ENCODE measurements at places on chromosomes 12 and 14.

DNA sequence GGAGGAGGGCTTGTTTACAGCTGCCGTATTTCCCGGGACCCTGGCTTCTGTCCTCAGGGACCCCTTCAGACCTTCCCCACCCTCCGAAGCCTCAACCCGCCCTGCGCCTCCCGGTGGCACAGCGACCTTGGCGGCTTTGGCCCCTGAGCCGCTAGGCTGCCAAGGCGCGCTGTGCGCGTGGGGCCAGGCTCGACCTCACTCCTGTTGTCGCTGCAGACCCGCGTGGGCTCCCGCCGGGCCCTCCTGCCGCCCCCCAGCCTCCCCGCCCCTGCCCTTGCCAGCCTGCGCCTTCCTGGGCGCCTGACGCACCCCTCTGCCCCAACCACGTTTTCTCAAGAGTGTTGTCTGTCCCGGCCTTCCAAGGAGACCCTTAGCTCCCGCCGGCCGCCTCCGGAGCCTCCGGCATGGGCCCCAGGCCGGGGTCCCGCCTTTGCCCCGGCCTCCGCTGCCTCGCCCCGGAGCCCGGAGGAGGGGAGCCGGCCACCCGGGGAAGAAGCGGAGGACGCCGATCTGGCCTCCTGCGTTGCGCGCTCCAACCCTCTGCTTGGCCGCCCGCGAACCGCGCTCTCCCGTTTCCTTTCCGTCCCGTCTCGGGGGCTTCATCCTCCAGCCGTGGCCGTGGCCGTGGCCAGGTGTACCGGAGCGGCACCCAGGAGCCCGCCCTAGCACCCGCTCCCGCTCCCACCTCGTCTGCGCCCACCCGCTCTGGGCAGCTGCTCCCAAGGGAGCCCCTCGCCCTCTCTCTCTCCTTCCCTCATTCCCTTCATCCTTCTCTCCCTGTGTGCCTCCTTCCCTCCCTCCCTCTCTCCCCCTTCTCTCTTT, 19.9 kb downstream of the PPP2R5C start:
- DNase-seq, result peak; percentile 41

DNA sequence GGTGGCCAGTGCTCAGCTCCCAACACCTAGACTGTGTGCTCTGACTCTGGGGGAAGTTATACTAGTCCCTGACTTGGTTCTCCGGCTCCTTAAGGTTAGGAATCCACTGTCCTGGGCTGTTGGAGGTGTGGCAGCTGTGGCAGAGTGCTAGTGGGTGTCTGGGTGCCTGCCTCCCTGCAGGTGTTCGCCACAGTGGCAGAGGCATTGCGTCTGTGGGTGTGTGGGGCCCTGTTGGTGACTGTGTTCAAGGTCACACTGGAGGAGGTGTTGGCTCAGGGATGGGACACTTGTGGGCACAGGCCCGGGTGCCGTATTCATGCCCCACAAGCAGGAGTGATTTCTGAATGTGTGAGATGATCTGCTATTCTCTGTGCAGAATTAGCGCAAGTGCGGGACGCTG, 467.4 kb downstream of the TMEM121 start:
- no peak for DNase-seq

DNA sequence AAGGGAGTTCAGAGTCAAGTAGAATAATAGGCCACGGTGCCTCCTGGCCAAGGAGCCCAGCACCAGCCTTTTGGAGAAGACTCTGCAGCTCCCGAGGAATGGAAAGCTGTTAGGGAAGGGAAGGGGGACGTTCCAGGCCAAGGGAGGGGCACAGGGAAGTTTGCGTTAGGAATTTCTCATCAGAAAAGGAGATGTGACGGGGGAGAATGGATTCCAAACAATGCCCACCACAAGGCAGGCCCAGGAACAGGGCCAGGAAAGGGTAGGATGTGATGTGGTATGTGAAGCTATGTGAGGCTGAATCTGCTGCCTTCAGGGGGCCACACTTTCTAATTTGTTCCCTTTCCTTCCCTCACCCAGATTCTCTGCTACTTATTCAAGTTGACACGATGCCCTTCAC, 46.0 kb downstream of the DGLUCY start:
- no peak for DNase-seq

DNA sequence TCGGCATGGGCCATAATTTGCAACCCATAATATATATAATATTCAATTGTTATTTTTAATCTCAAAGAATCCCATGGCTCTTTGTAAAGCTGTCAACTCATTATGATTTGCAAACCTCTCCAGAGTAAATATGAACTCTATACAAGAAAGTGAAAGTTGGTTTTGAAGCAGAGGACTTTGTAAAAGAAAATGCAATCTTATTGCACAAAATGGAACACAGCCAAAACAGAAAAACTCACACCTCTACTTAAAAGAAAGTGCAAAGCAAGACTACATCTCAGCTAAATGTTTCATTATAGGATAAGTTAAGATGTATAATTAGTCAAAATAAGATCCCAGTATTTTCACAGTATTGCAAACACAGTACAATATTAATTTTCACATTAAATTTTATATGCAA, 111.2 kb upstream of the FLRT2 start:
- DNase-seq, result no peak

DNA sequence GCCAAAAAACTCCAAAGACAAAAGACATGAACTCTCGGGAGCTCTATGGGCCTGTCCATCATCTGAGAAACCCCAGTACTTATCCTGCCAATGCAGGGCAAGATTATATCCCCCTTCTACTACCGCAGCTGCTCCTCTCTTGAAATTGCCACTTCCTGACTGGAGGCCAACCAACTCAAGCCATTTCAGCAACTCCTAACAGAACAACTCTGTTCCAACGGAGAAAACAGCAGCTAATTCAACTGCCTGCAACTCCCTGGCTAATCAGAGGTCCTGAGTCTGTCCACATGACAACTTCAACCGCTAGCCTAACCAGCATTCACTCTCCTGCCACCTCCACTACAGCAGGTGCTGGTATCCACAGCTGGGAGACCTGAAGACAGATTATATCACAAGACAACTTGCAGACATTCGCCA, 24.1 kb downstream of the CEP83 start:
- DNase-seq, result no peak

DNA sequence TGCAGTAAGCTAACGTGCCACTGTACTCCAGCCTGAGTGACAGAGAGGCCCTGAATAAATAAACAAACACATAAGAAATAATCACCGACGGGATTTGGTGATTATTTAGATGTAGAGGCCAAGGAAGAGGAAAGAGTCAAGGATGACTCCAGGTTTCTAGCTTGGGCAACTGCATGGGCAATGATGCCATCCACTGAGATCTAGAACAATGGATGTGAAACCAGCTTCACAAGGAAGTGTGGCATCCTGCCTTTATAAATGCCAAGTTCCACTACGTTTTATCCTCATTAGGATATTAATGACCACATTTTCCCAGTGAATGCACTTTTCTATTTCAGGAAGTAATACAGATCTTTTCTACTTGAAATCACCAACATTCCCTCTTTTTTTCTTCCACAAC, 10.9 kb upstream of the PTGER2 start:
- DNase-seq, result no peak

DNA sequence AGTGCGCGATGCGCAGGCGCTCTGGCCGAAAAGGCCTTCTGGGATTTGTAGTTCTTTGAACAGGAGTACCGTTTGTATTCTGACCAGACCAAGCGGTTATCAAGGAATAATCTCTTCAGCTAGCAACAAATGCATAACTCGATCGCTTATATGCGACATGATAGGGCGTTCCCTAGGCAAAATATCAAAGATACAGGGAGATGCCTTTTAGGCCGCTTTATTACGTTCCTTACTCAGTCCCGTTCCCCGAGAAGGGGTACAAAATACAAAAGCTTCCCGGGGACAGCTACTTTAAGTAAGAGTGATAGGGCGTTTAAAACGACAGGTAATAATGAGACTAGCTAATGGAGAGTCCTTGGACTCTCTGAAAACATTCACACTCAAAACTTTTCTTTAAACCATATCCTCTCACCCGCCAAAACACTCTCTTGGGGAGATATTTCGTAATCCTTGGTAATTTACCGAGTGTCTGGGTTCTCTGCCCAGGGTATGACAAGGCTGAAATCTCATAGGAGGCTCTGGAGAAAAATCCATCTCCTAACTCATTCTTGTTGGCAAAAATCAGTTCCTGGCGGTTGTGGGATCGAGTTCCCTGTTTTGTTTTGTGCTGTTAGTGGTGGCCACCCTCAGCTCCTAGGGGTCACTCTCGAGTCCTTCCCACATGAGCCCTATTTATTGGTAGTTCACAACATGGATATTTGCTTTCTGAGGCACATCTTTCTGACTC, 412 bp upstream of the SNW1 start:
- no peak for DNase-seq

DNA sequence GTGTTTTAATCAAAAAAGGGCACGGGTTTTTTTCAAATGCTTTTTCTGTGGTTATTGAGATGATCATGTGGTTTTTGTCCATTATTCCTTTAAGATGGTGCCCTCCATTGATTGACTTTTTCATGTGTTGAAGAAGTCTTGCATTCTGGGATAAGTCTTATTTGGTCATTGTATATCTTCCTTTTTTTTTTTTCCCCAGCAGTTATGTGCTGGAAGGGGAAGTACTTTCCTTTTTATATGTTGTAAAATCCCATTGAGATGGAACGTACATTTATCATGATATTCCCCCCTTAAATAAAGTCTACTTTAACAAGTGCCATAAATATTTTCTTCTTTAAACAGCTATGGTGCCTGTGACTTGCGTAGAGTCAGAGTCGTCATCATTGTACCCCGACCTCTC, 24.8 kb upstream of the MUCL1 start:
- no peak for DNase-seq

DNA sequence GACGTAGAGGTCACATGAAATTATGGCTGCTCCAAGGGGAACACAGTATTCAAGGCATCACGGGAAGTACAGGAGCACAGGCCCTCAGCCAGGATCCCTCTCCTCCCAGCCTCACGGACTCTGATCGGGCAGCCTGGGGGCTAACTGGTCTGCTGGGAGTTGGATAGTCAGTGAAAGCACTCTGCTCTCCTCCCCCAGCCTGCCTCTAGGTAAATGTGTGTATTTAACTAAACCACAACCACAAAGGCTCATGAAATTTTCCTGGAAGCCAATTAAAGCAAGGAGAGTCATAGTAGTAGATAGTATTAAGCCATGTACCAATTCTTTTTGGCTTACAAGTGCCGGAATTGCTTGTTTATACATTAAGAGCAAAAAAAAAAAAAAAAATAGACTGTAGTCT, 254.3 kb downstream of the MSRB3 start:
- DNase-seq, result no peak

DNA sequence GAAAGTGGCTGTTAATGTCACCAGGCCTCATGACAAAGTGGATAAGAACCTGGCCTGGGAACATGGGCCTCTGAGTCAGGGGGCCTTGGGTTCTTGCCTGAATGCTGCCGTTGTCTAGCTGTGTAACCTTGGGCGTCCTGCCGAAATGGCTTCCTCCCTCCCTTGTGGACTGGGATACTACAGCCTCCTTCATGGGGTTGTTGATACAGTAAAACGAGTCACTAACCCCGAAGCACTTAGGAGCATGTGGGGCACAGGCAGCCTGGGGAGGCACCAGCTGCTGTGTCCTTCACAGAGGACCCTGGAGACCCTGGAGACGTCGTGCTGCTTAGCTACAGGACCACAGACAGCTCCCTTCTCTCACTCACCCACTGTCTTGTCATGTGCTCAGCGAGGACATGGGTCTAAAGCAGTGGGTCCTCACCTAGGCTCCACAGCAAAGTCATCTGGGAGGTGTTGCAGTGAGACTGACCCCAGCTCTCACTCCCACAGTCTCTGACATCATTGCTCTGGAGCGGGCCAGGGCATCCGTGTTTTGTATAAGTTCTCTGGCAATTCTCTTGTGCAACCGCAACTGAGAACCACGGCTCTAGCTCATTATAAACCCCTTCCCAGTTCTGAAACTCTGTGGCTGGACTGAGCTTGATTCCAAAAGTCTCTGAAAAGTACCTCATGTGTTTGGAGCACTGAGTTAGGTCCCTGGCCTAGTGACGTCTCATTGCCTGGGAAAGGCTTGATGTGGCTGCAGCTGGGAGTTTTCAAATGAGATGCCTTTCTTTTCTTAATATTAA, 42.1 kb downstream of the SERPINA3 start:
- DNase-seq, result no peak

GRCh38 chr12:58204071-58204470, 262.7 kb downstream of the ATP23 start:
- DNase-seq, result no peak

DNA sequence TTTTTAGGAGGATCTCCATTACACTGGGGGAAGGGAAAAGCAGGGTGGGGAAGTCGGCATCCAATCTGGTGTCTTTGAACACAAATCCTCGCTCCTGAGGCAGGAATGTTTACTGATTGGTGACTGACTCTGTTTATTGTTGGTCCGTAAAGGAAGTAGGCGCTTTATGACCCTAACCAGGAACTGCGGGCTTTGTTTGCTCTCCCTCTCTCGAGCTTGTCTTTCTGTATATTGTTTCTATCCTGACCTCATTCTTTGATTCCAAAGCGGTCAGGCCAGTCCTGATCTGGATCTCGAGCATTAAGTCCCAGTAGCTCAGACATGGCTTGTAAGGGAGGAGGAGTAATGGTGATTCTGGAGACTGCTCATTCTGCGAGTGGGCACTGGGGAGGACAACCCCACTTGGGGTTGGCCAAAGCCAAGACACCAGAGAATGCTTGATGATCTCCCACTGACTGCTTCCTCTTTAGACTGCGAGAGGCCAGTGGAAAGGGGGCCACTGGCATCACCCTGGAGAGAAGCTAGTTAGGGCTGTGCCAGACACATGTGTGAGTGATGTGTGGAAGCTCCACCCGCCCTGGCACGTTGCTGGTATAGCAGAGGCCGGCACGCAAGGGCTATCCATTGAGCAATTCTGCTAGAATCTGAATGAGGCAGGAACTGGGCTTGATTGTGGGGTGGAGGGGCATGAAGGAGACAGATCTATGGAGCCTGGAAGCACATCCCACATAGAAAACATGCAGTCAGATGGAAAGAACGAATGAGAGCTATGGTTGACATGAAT, 194.6 kb downstream of the PAX9 start:
- DNase-seq, result no peak

GRCh38 chr14:33045760-33046159, 107.1 kb downstream of the NPAS3 start:
- no peak for DNase-seq

DNA sequence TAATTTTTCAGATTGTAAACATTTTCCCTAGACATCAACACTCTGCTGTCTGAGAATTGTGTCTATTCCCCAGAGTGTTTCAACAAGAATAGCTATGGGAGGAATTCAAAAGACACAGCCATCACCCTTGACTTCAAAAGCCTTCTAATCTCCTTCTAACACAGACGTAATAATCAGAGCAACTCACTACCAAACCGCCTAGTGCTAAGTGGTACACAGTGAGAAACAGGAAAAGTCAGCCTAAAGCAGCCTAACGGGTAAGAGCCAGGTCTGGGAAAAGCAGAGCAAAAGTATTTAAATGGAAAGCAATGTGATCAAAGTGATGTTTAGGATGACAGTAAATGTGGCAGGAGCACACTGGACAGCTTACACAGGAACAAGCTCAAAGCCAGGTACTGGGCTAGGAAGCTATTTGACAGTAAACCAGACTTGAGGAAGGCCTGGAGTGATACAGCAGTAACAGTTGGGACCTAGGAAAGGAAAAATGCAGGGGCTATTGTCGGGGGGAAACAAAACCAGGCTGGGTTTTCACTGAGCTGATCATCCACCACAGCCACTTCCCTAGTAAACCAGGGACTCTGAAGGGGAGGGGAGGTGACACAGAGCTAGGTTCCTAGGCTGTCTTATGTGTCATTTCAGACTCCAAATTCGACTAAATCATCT, 29.4 kb downstream of the CORO1C start:
- DNase-seq, result no peak

- DNase-seq, result no peak
These were observed 6.0 kb downstream of the TMEM63C start for GRCh38 chr14:77187649-77188012.

- no peak for DNase-seq
These were observed 28.5 kb downstream of the YARS2 start for GRCh38 chr12:32727237-32727636.

Measured in CD4-positive, alpha-beta T cell treated with Interleukin-6 for 4 hours (primary cell).